Astrocyte (in vitro differentiated cells and primary cell): ENCODE measurements at places on chromosomes 3 and 15. TPM values are rescaled to one million over a fixed set of nuclear protein-coding genes. Genes with fewer than 3 reads are reported as not detected.

The RPLP1 gene
- 1,331 and 1,465 TPM in 2 replicates for total RNA-seq

- H3K36me3 ChIP-seq = no peaks in the 10 kb centered on the region
- DNase-seq = peak; percentile 22
- H3K4me1 ChIP-seq = no peaks in the 10 kb centered on the region
- no peak overlapping the region for H3K4me3 ChIP-seq
- H3K27me3 ChIP-seq = no peaks in the 10 kb centered on the region
These were observed 9.2 kb upstream of the EPHA3 start for GRCh38 chr3:89098173-89098572.

DNA sequence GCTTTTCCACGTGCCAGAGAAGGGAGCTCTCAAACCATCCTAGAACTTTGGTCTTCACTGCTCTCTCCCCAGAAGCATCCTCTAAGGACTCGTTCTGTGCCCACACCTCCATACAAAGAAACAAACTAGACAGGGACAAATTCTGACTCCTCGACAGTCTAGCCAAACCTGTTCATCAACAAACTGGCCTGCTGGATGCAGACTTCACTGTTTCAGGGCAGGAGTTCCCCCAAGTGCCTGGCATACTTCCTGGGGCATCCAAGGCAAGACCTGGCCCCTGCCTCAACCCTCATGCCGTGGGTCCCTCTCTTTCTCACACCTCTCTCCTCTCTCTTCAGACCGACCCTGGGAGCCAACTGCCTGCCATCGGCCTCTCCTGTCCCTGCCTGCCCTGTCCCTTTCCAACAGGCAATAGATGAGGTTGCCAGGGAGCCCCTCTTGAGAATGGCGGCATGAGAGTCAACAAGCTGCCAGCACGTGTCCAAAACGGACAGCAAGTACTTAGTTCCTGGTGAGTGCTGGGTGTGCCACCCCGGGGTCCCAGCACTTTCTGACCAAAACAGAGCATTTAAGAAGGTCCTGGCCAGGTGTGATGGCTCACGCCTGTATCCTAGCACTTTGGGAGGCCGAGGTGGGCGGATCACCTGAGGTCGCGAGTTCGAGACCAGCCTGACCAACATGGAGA is 79.1 kb upstream of the HES1 start:
- no peaks in the 10 kb centered on the region for H3K36me3 ChIP-seq

DNA sequence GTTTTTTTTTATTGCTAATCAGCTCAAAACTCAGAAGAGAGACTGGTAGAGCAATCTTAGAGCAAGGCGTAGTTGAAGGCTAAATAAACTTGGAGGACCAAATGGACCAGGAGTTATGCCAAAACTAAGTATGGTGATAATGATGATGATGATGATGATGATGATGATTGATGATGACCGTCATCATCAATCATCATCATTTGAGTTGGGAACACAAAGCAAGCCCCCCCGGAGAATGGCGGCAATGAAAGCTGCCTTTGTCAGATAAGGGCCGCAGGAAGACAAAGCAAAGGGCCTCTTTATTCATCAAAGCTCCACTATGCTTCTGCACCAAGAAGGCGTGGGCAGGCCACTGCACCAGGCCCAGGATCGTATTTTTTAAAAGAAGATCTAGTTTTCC is 82.1 kb upstream of the RAD18 start:
- DNase-seq = no peak
- no peaks in the 10 kb centered on the region for H3K36me3 ChIP-seq
- H3K27ac ChIP-seq = no peak overlapping the region
- H3K4me3 ChIP-seq = no peak overlapping the region
- H3K4me1 ChIP-seq = no peaks in the 10 kb centered on the region

The ANXA2 gene
- 2,269 and 2,599 TPM in 2 replicates for total RNA-seq

- H3K4me3 ChIP-seq = no peak overlapping the region
- no peaks in the 10 kb centered on the region for H3K36me3 ChIP-seq
- no peak overlapping the region for H3K27ac ChIP-seq
- no peaks in the 10 kb centered on the region for H3K27me3 ChIP-seq
These were observed 43.7 kb upstream of the PRICKLE2 start for GRCh38 chr3:64268926-64269325.

DNA sequence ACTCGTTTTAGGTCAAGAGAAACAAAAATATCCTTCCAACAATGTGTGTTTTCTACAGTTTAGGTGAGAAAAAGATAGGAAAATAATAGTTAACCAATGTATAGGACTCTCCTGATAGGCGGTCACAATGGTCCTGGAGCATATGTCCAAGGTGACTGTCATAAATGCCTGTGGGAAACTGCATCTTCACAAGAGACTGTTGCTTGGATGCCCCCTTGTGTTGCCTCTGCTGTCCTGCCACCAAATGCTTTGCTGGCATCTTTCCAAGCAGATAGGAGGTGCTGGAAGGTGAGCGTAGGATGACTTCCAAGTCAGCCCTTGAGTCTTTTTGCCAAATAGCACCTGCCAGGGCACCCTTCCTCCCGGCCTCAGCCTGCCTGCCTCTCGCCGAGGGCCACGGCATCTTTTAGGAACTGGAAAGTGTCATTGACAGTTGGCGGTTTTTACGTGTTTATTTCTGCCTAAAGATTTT is 24.1 kb upstream of the SACM1L start:
- H3K4me1 ChIP-seq = peaks cover 40% of the 10 kb centered on the region
- DNase-seq = no peak
- H3K36me3 ChIP-seq = peaks cover 3% of the 10 kb centered on the region

DNA sequence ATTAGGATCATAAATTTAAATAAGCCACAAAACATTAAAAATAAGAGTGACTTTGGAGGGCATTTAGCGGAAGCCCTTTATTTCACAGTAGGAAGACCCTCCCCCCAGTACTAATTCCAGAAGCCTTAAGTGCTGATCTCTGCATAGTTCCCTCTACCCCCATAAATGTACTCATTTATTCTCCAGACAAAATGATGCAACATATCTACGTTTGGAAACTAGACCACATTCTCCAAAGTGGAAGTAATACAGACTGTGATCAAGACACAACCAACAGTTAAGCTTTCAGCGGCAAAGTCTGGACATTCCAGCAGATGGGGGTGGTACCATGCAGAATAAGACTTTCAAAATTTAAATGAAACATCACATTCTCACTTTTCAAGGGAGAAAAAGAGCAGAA is 44.8 kb upstream of the RPS17 start:
- H3K4me1 ChIP-seq = no peaks in the 10 kb centered on the region
- peak; percentile 4 for DNase-seq
- peaks cover 7% of the 10 kb centered on the region for H3K27me3 ChIP-seq
- no peak overlapping the region for H3K4me3 ChIP-seq
- H3K36me3 ChIP-seq = no peaks in the 10 kb centered on the region

GRCh38 chr15:43186003-43186353 is 775 bp downstream of the CCNDBP1 start:
- peaks cover 5% of the 10 kb centered on the region for H3K36me3 ChIP-seq
- no peaks in the 10 kb centered on the region for H3K27me3 ChIP-seq
- no peak for DNase-seq
- peaks cover 9% of the 10 kb centered on the region for H3K4me1 ChIP-seq

GRCh38 chr3:95302044-95302443 is 1239.2 kb downstream of the NSUN3 start:
- H3K27ac ChIP-seq = peak overlapping the region; percentile 55
- H3K27me3 ChIP-seq = no peaks in the 10 kb centered on the region
- H3K4me3 ChIP-seq = no peak overlapping the region
- DNase-seq = peak; percentile 58
- H3K4me1 ChIP-seq = peaks cover 5% of the 10 kb centered on the region

The NLGN1 gene
- 0.91 and 1.2 TPM in 2 replicates for total RNA-seq

The ITGA11 gene
- total RNA-seq = 193 and 369 TPM in 2 replicates

The CYP1A2 gene
- not detected in 2 replicates for total RNA-seq

GRCh38 chr15:63049783-63050371 is 7.3 kb downstream of the TPM1 start:
- no peak for DNase-seq
- peak overlapping the region; percentile 99 for H3K4me3 ChIP-seq
- H3K36me3 ChIP-seq = peaks cover 75% of the 10 kb centered on the region
- H3K4me1 ChIP-seq = peaks cover 68% of the 10 kb centered on the region

DNA sequence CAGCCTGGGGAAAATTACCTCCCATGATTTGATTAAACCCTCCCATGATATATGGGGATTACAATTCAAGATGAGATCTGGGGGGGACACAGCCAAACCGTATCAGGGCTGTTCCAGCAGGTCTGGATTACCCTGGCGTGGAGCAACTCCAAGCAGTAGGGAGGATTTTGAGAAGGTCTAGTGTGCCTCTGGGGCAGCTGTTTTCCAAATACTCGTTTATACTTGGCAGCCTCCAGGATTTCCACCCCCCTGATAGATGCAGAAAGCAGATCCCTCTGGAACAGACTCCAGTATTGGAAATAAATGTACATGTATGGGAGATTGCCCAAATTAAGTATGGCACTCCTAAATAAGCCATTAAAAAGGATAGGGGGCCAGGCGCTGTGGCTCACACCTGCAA is 7.7 kb upstream of the IRAK2 start:
- no peak overlapping the region for H3K27ac ChIP-seq
- H3K4me3 ChIP-seq = no peak overlapping the region
- H3K4me1 ChIP-seq = no peaks in the 10 kb centered on the region
- no peaks in the 10 kb centered on the region for H3K27me3 ChIP-seq

The TRPM1 gene
- not detected in 2 replicates for total RNA-seq

DNA sequence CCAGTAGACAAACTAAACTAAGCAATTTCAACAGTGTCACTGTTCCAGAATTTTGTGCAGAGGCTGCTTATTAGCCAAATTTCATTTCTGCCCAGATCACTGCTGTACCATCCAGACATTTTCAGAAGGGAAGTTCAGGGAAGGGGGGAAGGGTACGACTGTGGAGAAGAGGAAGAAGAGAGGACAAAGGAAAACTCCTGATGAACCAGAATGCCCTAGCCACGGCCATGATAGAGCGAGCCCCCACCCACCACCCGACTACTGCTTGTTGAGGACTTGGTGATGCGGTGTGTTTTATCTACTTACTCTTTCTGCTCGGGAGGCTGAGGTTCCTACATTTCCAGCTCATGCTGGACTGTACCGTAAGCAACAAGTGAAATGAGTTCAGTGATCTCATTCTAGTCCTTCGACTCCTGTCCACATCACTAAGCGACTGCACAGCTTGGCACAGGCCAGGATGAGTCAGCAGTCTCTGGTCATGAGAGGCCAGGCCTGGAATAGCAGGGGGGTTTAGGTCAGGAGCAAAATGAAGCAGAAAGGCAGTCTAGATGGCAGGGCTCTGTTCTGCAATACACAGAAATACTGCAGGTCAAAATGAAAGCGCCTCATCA is 330.8 kb downstream of the TIGIT start:
- H3K36me3 ChIP-seq = no peaks in the 10 kb centered on the region
- peaks cover 28% of the 10 kb centered on the region for H3K4me1 ChIP-seq
- DNase-seq = peak; percentile 99
- peak overlapping the region; percentile 98 for H3K27ac ChIP-seq
- peak overlapping the region; percentile 71 for H3K4me3 ChIP-seq

DNA sequence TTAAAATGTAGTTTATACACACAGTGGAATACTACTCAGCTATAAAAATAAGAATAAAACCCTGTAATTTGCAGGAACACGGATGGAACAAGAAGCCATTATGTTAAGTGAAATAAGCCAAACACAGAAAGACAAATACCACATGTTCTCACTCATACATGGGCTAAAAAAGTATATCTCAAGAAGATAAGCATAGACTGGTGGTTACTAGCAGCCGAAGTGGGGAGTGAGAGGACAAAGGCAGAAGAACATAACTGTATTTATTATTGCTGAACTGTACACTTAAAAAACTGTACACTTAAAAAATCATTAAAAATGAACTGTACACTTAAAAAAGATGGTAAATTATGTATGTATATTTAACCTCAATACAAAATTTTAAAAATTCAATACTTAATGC is 11.0 kb downstream of the UBE3A start:
- H3K4me1 ChIP-seq = no peaks in the 10 kb centered on the region
- H3K27me3 ChIP-seq = no peaks in the 10 kb centered on the region
- no peak overlapping the region for H3K4me3 ChIP-seq
- no peak overlapping the region for H3K27ac ChIP-seq
- DNase-seq = no peak
- no peaks in the 10 kb centered on the region for H3K36me3 ChIP-seq
